ENCODE measurements at places on chromosomes 6 and 20.
A peak's percentile ranks its signal among the peaks of the same experiment; 100 is the strongest.

DNA sequence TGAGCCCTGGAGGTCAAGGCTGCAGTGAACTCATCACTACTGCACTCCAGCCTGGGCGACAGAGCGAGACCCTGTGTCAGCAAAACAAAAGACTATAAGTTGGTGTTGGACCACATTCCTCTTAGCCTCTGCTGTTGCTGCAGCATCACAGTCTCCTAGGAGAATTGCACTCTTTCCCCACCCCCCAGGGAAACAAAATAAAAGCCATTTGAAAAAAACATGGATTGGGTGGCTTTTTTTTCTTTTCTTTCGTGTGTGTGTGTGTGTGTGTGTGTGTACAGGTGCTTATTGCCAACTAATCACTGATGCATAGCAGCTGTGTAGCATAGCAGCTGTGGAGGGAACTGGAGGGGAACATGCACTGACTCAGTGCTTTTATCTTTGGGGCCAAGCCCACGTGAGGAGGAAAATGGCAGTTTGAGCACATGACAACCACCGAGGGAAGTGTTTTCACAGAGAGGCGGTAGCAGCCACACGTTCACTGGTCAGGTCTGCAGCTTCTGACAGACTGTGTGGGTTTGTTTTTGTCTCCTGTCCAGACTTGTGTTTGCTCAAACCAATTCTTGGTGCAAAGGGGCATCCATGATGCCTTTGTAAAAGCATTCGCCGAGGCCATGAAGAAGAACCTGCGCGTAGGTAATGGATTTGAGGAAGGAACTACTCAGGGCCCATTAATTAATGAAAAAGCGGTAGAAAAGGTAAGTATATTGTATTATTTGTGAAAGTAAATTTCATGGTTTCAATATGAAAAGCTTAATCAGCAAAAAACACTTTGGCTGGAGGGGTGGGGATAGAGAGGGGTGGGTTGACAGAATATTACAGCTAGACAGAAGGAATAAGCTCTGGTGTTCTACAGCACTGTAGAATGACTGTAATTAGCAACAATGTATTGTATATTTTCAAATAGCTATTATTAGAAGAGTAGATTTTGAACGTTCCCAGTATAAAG is 27.7 kb downstream of the ALDH5A1 start:
- no peak for DNase-seq

DNA sequence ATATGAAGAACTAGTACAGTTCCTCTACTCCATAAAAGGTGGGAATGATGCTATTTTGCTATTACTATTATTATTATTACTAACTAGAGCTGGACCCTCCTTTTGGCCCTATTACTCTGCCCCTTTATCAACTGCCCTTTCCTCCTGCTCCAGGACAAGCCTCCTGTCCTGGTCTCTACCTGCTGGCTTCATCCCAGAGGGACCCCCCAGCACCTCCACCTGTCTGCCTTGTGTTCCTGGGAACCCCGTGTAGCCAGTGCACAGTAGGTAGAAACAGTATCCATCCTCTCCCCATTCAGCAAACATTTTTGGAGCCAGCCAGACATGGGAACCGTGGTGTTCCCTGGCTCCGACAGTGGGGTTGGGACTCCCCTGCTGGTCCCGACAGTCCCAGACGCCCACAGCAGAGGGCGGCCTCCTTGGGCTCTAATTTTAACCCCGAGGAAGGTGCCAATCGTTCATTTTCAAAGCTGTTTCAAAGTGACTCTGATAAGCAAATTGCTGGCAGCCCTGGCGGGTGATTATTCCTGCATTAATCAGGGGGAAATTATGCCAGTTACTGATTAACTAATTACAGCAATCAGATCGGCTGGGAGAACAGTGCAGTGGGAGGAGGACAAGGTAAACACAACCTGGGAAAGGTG is 44.2 kb upstream of the MDGA1 start:
- no peak for DNase-seq

DNA sequence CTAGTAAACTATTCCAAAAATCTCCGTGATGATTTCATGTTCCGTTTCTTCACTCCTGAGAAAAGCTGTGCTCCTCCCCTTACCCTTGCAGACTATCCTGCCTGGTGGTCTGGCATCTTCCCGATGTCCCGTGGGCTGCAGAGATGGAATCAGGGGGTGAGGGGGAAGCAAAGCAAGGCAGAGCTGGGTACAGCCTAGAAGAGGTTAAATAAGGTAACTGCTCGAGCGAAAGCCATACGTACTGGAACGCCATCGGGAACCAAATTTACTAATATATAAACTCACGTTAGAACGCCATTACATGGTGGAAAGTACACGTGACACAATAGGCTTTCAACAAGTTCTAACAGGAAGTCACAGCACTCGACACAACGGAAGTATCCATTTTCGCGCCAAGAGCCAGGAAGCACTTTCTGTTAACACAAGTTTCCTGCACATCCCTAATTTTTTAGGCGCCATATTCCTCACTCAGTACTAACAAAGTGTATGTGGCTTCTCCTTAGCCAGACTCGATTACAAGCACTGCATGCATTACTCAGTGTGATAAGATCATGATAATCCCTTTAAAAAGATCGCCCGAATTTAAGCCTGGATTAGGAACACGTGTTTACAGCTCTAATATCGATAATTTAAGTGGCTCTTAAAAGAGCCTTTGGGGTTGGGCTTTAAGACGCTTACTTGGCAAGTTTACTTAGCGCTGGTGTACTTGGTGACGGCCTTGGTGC is 101.6 kb upstream of the PRSS16 start:
- peak; percentile 70 for DNase-seq

DNA sequence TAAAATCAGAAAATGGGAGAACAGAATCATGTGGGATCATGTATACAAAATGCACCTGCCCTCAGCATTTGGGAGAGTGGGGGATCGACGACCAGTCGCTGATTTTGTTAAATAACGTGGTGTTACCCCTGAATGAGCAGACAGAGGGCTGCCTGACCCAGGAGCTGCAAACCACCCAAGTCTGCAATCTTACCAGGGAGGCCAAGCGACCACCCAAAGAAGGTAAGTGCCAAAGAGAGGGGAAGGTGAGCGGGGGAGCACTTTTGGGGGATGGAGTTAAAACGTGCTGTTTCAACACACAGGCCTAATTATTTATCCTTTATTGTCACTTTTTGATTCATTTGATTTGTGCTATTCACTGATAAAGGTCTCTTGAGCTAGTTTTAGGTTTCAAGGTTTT is 4.1 kb downstream of the ADGRB3 start:
- DNase-seq, result no peak

GRCh38 chr6:162156146-162156545 is 571.4 kb downstream of the PRKN start:
- DNase-seq, result no peak

GRCh38 chr20:52411611-52412010 is 220.0 kb upstream of the ZFP64 start:
- no peak for DNase-seq

DNA sequence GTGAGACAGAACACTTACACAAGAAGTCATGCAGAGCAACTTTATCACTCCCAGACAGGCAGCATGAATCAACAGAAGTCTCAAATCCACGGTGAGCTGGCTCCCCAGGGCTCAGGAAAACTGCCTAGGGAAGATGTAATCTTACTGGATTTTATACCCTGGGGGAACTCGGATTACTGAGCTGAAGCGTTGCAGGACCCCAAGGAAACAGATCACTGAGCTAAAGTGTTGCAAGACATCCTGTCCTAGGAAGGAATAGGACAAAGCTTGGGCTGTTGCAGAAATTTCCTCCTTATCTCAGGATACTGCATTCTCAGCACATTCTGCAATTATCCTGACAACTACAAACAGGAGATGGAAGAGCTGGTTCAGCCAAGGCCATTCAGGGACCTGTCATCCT is 224.8 kb downstream of the TFAP2A start:
- DNase-seq, result no peak

DNA sequence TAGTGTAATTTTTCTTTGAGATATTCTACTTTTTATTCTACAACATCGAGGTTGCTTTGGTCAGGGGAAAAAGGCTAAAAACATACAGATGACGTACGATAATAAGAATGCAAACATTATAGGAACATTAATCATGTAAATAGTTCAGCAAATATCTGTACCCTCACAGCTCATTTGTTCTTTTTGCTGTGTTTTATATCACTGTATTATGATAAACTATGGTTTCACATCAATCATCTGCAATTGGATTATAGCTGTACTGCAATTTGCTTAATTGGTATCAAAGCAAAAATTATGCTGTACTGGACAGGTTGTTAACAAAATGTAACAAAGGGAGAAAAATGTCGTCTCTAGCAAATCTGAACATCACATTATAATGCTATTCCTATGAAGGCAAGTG is 597.1 kb downstream of the EPHA7 start:
- no peak for DNase-seq

DNA sequence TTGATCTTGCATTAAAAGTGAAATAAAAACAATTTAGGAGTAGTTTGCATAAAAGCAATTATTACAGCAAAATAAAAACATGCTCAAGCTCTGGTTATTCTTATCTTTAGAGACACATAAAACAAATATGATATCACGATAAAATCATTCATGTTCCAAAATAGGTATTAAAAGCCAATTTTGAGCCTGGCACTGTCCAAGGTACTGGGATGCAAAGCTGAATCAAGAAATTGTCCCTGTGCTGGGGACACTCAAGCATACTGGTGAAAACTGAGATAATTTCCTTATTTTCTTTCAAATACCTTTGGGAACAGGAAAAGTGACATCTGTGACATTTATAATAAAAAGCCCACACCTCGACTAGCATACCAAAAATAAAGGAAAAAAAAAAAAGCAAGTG is 931 bp upstream of the MTCL3 start:
- no peak for DNase-seq

DNA sequence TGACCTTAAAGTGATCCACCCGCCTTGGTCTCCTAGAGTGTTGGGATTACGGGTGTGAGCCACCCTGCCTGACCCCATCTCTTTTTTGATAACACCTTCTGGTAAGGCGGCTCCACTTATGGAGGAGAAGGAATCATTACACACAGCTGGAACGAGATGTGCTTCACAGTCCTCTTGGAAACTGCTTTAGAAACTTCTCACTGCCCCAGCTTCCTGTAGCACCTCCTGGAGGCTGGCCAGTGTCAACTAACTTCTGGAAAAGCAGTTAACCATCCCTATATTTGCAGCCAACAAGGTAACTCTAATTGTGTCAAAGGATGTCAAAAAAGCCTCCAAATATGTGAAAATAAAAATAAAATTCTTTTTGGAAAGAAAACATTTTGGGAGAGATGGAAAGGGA is 48.8 kb upstream of the BCLAF1 start:
- no peak for DNase-seq

GRCh38 chr6:14118091-14118439 is 493 bp downstream of the CD83 start:
- no peak for DNase-seq

DNA sequence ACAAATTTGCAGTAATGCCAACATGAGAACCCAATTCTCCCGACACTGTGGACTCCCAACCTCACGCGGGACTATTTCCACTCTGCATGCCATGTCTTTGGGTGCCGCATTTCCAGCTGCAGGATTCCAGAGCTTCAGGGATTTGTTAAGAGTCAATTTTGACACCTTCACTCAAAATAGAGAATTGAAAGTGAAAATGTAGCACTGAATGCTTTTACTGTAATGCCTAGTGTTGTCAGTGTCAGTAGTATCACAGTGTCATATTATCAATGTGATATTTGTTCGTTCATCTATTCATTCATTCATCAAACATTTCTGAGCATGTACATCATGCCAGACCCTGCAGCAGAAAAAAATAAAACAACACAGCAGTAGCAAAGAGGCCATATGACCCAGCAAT is 13.4 kb upstream of the FAM50B start:
- DNase-seq, result no peak

GRCh38 chr6:77430504-77430903 is 32.8 kb downstream of the HTR1B start:
- no peak for DNase-seq

DNA sequence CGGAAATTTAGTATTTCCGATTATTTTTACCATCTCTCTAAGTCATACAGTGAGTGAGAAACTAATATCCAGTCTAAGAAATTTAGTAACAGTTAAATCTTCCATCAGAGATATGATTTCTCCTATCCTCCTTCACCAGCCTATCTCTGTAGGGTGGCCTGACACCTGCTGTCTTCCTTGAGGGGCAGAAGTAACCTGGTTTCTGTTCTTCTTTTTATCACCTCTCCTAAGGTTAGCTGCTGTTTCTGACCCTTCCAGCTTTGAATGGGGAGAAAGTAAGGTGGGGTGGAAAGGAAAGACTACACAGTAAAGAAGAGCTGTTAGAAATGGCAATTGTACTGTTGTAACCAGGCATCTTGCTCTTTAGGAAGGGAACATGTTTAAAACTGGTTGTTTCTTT is 447.7 kb downstream of the PHF3 start:
- DNase-seq, result no peak

DNA sequence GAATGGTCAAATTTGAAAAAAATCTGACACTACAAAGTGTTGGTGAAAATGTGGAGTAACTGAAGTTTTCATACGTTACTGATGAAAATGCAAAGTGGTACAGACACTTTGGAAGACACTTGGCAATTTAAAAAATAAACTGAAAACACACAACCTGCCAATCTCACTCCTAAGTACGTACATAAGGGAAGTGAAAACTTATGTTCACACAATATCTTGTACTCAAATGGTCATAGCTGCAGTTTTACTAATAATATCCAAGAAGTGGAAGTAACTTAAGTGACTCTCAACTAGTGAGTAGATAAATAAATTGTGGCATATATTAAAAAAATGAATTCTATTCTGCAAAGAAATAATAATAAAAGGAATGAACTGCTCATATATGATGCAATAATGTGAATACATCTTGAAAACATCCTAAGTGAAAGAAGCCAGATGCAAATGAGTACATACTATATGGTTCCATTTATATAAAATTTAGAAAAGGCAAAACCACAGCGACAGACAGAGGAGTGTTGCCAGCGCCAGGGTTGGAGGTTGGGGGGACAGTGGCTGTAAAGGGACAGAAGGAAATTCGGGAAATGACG is 198.2 kb downstream of the ERMARD start:
- no peak for DNase-seq

- peak; percentile 37 for DNase-seq
Observed at GRCh38 chr20:51528263-51529027, 14.1 kb downstream of the NFATC2 start.

- no peak for DNase-seq
Observed at GRCh38 chr6:52305948-52306767, 21.6 kb upstream of the MCM3 start.

GRCh38 chr6:13175759-13176158 is 152.6 kb downstream of the TBC1D7 start:
- DNase-seq, result no peak

GRCh38 chr20:12528104-12528503 is 480.7 kb upstream of the SPTLC3 start:
- no peak for DNase-seq

DNA sequence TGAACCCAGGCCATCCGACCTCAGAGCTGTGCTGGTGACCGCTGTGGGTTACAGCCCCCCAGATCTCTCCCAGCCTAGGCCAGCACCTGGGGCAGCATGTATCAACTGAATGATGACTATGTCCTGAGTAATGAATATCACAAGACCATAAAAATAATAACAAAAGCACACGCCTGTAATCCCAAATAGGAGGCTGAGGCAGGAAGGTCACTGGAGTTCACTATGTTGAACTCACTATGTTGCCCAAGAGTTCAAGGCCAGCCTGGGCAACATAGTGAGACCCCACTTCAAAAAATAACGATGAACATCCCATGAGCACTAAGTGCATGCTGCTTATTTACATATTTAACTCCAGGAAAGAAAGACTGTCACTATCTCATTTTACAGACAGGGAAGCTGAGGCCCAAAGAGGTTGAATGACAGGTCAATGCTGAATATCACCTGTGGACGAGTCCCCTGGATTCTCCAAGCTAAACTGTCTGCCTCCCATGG is 92.3 kb downstream of the NFATC2 start:
- no peak for DNase-seq

GRCh38 chr6:67451874-67452273 is 1183.2 kb upstream of the ADGRB3 start:
- no peak for DNase-seq

- DNase-seq, result no peak
Observed at GRCh38 chr6:2355150-2355549, 109.7 kb upstream of the GMDS start.
